ENCODE measurements at places on chromosomes 16 and 17.

DNA sequence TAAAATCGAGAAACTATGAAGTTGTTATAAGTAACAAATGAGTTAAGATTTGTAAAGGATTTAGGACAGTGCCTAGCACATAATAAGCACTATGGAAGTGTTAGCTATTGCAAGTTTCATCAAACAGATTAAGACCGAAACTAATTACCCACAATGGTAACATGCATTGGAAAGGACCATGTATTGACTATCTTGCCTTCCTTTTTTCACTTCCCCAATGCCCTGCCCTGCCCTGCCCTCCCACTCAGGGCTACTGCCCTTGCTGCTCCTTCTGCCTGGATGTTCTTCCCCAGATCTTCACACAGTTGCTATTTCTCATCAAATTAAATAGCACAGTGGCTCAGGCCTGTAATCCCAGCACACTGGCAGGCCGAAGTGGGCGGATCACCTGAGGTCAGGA is 202.1 kb upstream of the PSMD7 start:
- no peak for DNase-seq

- peak; percentile 73 for DNase-seq
Measured at GRCh38 chr17:73030995-73031394, 61.5 kb downstream of the SLC39A11 start.

DNA sequence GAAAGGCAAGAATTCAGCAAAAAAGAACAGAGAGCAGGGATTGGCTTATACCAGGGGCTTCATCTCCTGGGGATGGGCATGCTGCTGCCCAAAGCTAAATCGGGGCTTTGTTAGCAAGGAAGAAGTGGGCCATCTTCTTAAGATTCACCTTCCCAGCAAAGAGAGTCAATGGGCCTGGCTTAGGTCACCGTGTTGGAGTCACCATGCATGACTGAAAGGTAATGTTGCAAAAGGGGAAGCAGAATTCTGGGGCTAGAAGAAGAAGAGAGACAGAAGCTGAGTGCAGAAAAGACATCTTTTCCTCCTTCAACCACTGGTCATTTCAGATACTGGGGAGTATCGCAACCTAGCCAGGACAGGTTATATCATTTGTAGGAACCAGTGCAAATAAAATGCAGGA is 76.3 kb upstream of the KIFC3 start:
- no peak for DNase-seq

GRCh38 chr16:47734987-47735594 is 274.0 kb downstream of the PHKB start:
- no peak for DNase-seq

GRCh38 chr17:35557353-35557752 is 3.3 kb downstream of the SLFN14 start:
- DNase-seq: no peak

DNA sequence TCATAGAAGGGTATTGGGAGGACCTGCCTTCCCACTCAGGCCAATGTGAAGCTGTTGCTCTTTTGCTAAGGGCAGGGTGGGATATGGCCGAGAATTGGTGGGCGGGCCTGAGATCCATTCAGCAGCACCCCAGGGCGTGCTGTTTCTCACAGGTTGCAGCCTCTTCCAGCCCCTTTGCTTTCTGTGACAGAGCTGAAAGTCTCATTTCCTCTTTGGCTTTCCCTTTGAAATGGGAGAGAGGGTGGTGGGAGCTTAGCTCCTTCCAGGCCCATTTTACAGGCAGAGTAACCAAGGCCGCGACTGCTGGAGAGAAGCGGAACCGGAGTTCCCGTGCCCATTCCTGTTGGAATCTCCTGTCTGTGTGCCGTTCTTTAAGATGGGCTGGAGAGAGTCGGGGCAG is 183.0 kb downstream of the RAB11FIP4 start:
- no peak for DNase-seq

DNA sequence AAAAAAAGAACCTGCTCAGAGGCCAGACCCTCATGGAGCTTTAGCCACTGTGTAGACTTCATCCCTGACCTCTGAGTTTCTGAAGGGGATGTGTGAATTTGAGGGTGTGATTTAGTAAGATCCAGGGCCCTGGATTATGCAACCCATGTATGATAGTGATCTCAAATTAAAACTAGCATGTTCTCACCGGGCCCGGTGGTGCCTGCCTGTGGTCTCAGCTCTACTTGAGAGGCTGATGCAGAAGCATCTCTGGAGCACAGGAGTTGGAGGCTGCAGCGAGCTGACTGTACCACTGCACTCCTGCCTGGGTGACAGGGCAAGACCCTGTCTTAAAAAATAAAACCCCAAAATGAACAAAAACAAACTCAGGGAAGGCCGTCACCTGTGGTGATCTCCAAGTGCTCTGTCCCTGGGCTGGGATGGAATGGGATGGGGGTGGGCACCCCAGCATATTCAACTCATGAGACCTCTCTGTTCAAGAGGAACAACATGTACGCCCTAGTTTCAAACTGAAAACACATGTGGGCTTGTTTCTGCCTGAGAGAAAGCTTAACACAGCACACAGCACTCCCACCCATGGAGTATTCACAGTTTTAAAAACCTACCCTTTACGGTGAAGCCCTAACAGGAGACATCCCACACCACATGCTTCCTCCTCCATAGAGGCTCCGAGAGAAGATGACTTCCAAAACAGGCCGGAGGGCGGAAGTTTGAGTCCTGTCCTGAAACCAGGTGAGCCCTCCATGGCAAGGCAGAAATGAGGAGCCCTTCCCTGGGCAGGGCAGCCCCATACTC is 30.1 kb downstream of the GNPTG start:
- no peak for DNase-seq

DNA sequence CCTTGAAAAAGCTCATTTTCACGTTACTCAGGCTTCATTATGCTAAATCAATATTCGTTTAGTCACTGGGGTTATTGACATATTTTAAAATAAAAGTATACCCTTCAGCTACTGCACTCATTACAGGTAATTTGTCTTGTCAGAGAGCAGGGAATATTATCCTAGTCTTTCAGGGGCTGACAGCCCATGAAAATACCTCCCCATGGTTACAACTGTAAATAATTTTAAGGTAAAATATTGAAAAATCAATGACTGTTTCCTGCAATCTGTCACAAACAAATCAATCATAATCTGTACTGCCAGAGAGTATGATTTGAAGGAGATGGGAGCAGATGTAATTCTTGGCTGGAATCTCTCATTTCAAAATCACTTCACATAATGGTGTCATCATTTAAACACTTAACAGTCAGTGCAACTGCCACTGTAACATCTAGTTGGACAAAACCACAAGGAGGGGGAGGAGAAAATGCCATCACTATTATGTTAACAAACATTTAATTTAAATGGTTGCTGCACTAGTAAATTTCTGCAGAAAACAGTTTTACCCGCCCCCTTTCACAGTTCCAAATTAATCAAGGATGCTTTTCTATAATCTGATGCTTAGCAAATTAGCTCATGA is 9.3 kb upstream of the IRX5 start:
- no peak for DNase-seq

DNA sequence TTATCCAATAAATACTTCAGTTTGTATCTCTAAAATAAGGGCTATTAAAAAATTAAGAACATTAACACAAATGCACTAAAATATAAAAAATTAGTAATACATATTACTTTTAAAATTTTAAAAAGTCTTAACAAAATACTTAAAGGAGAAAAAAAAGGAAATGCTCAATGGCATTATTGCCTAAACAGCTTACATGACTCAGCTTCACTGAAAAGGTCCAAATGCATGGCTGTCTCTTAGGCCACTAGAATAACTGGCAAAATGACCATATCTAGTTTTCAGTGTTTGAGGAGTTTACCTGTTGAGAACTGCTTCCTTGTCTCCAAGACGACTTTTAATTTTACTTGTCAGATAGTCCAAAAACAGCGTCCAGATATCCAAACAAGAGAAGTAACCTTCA is 66.0 kb downstream of the XPO6 start:
- DNase-seq: no peak

DNA sequence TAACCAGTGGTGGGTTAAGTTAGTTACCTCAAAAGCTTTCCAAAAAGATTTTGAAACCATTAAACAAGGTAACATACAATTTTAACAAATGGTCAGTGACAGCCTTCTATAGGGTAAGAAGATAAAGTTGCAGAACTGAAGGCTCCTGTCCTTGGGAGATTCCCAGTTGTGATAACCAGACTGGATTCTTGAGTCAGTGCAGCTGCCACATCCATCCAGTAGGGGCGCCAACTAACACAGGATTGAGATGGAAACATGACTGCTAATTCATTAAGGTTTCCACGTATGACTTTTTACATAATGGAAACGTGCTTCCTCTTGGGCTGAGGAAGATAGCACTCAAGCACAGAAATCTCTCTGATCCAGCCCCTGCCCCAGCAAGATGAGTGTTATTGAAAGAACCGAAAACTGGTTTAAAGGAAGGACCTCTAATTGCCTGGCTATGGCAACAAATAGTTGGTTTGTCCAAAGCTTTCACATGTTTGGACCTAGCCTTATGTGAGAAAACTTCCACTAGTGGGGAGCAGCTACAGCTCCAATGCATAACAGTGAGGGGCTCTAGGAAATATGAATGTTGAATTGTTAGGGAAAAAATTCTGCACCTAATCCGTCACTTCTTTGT is 269.8 kb upstream of the MYOCD start:
- DNase-seq: peak; percentile 69

GRCh38 chr17:17560975-17561374 is 30.5 kb downstream of the PEMT start:
- DNase-seq: no peak

DNA sequence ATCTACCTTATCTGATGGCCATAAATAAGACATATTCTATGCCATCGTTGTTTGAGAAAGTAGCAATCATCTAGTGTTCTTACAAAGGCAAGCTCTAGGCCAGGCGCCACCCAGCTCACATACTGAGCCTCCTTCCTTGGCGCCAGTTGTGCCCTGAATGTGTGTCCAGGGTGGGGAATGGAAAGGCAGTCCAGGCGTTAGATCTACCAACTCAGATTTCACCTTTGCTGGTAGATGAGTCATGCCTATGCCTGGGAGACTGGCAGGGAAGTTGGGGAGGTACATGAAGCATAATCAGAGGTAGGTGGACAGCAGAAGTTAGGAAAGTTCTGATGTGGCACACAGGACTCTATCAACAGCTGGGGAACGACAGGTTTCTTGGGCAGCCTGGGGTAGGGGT is 23.6 kb downstream of the SDR42E1 start:
- DNase-seq: no peak

DNA sequence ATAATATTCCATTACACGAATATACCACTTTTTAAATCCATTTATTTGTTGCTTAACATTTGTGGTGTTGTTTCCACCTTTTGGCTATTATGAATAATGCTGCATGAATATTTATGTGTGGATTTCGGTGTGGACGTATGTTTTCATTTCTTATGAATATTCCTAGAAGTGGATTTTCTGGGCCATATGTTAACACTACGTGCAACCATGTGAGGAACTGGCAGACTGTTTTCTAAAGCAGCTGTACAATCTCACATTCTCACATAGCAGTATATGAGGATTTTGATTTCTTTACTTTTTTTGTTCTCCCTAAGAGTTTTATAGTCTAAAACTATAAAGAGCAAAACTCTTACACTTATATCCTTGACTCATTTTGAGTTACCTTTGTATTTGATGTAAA is 143.4 kb downstream of the MAP2K4 start:
- DNase-seq: no peak

DNA sequence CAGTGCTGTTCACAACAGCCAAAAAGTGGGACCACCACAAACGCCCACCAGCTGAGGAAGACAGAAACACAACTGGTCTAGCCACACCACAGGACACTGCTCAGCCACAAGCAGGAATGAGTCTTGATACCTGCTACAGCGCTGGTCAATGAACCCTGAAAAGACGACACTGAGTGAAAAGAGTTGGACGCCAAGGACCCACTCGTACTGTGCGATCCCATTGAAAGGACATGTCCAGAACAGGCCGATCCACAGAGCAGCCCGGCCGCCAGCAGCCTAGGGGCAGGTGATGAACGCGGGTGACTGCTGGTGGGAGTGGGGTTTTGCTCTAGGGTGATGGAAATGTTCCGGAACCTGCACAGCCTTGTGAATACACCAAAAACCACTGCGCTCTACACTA is 10.6 kb upstream of the SLC38A8 start:
- no peak for DNase-seq

DNA sequence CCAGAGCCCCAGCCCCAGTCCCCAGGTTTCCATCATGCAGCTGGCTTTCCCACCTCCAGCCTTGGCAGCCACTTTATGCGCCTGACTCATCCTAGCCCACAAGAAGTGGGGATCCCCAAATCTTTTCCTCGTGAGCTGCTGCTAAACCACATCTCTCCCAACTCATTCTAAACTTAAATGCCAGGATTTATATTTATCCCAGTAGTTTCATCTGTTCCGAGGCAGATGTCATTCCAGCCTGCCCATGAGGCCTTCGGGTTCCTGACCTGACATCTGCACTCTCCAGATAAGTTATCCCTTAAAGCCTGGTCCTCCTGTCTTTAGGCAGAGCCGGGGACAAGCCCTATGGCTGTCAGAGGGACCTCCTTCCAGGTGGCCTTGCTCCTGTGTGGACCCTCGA is 16.6 kb downstream of the PLXDC1 start:
- DNase-seq: no peak

DNA sequence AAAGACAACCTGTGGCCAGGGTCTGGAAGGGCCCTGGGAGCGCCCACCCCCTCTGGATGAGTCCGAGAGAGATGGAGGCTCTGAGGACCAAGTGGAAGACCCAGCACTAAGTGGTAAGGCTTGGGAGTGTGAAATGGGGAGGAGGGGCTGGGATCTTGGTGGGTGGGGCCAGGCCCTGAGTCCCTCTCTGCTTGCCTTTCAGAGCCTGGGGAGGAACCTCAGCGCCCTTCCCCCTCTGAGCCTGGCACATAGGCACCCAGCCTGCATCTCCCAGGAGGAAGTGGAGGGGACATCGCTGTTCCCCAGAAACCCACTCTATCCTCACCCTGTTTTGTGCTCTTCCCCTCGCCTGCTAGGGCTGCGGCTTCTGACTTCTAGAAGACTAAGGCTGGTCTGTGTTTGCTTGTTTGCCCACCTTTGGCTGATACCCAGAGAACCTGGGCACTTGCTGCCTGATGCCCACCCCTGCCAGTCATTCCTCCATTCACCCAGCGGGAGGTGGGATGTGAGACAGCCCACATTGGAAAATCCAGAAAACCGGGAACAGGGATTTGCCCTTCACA is 1.2 kb upstream of the STARD3 start:
- no peak for DNase-seq
